ENCODE measurements at places on chromosomes 13 and 19.

- no peak for DNase-seq
- no peaks in the 10 kb centered on the region for H3K4me1 ChIP-seq
- H3K4me3 ChIP-seq: no peak overlapping the region
- H3K27ac ChIP-seq: no peak overlapping the region
- no peaks in the 10 kb centered on the region for H3K27me3 ChIP-seq
Measured at GRCh38 chr19:16320987-16321386, 3.6 kb upstream of the KLF2 start.

- H3K27ac ChIP-seq: peak overlapping the region; percentile 27
- no peaks in the 10 kb centered on the region for H3K36me3 ChIP-seq
Measured at GRCh38 chr13:30739761-30740642, 4.7 kb downstream of the ALOX5AP start.

- no peak overlapping the region for H3K27ac ChIP-seq
- no peak for DNase-seq
- H3K4me3 ChIP-seq: no peak overlapping the region
- H3K4me1 ChIP-seq: no peaks in the 10 kb centered on the region
Measured at GRCh38 chr19:791007-791566, 6.2 kb upstream of the PTBP1 start.

DNA sequence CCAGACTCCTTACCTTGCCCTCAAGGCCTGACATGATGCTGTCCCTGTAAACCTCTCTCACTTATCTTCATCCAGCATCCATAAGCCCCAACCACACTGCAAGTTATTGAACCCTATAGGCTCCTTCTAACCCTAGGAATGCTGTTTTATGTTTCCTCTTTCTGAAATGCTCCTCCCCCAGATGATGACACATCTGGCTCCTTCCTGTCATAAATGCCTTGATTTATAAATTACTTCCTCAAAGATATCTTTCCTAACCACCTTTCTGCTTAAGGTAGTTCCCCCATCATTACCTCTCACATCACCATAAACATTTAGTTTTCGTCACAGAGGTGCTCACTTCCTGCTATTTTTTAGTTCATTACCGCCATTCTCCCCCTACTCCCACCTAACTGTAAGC, 12.3 kb downstream of the RUBCNL start:
- no peaks in the 10 kb centered on the region for H3K27me3 ChIP-seq
- no peak for DNase-seq
- H3K27ac ChIP-seq: no peak overlapping the region
- no peaks in the 10 kb centered on the region for H3K4me1 ChIP-seq

DNA sequence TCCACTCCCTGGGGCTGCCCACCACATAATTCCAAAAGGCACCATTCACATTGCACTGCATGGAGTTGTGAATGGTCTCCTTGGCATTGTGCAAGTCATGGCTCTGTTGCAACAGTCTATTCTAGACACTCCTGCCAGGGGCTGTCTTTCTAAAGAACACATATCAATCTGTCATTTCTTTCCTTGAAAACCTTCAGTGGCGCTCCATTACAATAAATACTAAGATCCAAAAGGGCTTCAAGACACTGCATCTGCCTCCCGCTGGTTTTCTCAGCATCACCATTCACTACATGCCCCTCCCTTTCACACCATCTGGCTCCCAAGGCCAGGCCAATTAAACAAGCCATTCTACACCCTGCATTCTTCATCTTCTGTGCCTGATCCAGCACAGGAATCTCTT, 32.2 kb upstream of the TM9SF2 start:
- H3K4me1 ChIP-seq: no peaks in the 10 kb centered on the region
- no peaks in the 10 kb centered on the region for H3K36me3 ChIP-seq
- H3K27ac ChIP-seq: no peak overlapping the region
- no peaks in the 10 kb centered on the region for H3K27me3 ChIP-seq

GRCh38 chr13:49997955-49998354, 1.1 kb downstream of the TRIM13 start:
- H3K36me3 ChIP-seq: no peaks in the 10 kb centered on the region
- H3K27ac ChIP-seq: peak overlapping the region; percentile 99
- H3K4me1 ChIP-seq: peaks cover 5% of the 10 kb centered on the region
- peak overlapping the region; percentile 83 for H3K4me3 ChIP-seq
- peak; percentile 48 for DNase-seq
- no peaks in the 10 kb centered on the region for H3K27me3 ChIP-seq

Data from prostate gland (tissue), 2 donors.